ENCODE measurements at places on chromosomes 6 and 20.

- no peak for DNase-seq
Observed at GRCh38 chr6:17267566-17267965, 13.6 kb upstream of the RBM24 start.

- no peak for DNase-seq
Observed at GRCh38 chr20:50366270-50367103, 143.7 kb upstream of the PTPN1 start.

GRCh38 chr6:28648035-28648877, 122.6 kb downstream of the GPX5 start:
- DNase-seq = no peak

DNA sequence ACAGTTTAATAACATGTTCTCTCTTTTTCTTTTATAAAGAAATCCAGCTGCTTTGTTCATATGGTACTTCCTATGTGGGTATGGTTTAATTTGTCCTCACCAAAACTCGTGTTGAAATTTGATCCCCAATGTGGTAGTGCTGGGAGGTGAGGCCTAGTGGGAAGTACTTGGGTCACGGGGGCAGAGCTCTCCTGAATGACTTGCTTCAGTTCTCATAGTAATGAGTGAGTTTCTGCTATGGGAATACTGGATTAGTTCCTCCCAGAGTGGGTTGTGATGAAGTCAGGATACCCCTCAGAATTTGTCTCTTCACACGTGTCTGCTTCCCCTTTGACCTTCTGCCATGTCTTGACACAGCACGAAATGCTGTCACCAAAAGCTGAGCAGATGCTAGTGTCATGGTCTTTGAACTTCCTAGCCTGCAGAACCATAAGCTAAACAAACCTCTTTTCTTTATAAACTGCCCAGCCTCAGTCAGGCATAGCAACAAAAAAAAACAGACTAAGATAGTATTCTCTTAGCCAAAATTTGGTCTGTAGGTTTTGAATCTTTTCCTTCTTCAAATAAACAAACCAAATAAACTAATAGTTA, 87.8 kb upstream of the HS3ST5 start:
- no peak for DNase-seq

- no peak for DNase-seq
Observed at GRCh38 chr6:134307870-134308269, 10.0 kb downstream of the SGK1 start.

- no peak for DNase-seq
Observed at GRCh38 chr6:163243083-163243482, 171.4 kb upstream of the QKI start.

- DNase-seq = no peak
Observed at GRCh38 chr6:163645560-163645959, 231.0 kb downstream of the QKI start.

- DNase-seq = no peak
Observed at GRCh38 chr20:3541887-3542721, 71.3 kb downstream of the ATRN start.

- DNase-seq = no peak
Observed at GRCh38 chr6:10624836-10625235, 69.6 kb downstream of the C6orf52 start.

DNA sequence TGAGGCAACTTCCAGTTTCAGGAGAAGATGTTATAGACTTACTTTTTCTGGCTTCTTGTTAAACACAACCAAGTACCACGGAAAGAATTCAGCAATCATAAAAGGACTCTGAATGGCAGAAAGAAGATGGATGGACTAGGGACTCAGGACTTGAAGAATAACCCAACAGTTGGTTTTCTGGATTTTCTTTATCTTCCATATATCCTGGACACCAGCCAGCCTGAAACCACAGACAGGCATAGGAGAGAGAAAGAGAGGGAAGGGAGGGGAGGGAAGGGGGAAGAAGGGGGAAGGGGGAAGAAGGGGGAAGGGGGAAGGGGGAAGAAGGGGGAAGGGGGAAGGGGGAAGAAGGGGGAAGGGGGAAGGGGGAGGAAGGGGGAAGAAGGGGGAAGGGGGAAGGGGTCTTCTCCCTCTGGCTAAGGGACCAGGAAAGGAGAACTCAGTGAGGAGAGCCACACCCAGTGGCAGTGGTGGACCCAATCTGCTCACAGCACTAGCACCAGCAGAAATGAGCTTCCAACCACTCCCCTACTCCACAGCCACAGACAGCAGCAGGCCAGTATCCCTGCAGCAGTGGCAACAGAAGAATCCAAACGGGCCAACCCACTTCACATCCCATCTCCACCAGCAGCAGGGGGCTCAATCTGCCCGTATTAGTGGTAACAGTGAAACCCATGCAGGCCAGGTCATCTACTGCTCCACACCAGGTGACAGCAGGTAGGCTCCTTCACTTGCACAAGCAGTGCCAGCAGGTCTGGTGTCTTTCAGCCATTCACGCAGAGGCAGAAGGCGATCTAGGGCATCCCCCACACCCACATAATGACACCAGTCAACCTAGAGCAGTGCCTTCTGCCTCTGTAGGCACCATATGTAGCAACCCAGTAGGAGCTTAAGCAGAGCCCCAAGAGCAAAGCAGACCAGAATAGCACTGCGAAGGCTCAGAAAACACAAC, 78.6 kb downstream of the TRMT6 start:
- no peak for DNase-seq

GRCh38 chr20:47784599-47785310, 526 bp downstream of the SULF2 start:
- DNase-seq = no peak

DNA sequence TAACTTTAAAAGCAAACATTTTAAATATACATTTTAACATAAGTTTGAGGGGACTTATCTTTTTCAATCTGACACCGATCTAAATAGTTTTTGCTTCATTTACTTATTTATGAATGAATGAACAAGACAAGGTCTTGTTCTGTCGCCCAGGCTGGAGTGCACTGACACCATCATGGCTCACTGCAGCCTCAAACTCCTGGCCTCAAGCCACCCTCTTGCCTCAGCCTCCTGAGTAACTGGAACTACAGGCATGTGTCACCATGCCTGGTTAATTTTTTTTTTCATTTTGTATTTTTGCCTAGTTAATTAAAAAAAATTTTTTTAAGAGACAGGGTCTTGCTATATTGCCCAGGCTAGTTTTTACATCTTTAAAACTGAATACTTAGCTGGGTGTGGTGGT, 25.4 kb downstream of the FBXO9 start:
- no peak for DNase-seq

- no peak for DNase-seq
Observed at GRCh38 chr6:50097966-50098640, 48.4 kb upstream of the DEFB112 start.

DNA sequence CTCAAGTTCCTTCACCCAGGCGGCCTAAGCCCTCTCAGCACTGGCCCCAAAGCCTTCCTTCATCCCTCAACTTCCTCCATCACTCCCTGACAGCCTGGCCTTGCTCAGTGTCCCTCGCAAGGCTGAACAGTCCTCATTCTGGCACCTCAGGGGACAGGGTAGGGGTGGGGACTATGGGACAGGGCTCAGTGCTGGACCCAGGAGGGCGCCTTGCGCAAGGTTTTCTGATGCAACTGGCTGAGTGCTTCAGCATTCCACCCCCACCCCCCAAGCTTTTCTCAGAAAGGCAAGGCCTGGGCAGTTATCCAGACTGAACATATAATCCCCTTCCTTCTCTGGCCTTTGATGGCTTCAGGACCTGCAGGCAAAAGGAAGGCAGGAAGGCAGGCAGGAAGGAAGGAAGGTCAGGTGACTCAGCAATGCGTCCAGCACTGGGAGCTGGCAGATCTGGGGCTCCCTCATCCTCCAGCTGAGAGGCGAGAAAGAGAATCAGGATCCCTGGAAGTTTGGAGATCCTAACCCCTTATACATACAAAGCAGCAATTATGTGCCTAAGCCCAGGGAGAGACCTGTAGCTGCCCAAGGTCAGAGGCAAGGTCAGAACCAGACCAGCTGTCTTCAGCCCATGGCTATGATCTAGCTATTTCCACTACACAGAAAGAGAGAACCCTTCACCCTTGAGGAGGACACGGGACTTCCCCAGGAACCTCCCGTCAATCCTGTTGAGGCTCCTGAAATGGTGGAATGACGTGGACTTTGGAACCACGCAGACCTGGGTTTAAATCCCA, 8.6 kb upstream of the TRIB3 start:
- DNase-seq = no peak

DNA sequence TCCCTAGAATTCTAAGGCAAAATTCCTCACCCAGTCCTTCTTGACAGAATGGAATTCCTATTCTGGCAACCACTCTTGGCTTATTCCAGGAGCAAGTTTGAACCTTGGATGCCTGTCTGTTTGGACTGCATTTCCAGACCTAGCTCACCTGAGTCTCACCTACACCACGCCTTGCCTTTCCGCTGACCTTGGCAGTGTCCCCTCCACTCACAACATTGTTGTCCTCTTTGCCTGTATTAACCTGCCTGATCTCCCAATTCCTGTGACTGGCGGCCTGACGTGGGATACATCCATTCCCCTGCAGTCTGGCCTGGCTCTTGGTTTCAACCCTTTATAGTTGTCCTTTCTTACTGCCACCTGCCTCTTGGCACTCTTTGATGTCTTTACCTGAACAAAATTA, 281.4 kb upstream of the SOX4 start:
- DNase-seq = no peak

GRCh38 chr6:167098825-167099225, 24.1 kb upstream of the CCR6 start:
- no peak for DNase-seq

- no peak for DNase-seq
Observed at GRCh38 chr6:16969699-16970655, 131.9 kb upstream of the STMND1 start.

- no peak for DNase-seq
Observed at GRCh38 chr6:157281570-157281969, 41.7 kb downstream of the TMEM242 start.

DNA sequence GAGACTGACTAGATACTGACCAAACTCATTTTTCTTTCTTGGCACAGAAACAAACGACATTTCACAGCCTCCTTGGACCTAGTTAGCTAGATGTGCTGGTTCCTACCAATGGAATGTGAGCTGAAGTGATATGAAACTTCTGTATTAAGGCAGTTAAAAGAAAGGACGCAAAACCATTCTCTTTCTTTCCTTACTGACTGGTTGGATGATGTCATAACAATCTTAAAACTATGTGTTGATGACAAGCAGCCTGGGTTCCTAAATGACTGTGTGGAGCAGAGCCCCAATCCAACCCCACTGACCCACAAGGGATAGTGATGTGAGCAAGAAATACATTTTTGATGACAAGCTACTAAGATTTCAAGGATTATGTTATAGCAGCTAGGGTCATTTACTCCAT, 35.6 kb downstream of the CEP162 start:
- no peak for DNase-seq

- DNase-seq = no peak
Observed at GRCh38 chr6:21061892-21062291, 527.6 kb downstream of the CDKAL1 start.

GRCh38 chr20:21640556-21640955, 64.9 kb upstream of the PAX1 start:
- DNase-seq = no peak

DNA sequence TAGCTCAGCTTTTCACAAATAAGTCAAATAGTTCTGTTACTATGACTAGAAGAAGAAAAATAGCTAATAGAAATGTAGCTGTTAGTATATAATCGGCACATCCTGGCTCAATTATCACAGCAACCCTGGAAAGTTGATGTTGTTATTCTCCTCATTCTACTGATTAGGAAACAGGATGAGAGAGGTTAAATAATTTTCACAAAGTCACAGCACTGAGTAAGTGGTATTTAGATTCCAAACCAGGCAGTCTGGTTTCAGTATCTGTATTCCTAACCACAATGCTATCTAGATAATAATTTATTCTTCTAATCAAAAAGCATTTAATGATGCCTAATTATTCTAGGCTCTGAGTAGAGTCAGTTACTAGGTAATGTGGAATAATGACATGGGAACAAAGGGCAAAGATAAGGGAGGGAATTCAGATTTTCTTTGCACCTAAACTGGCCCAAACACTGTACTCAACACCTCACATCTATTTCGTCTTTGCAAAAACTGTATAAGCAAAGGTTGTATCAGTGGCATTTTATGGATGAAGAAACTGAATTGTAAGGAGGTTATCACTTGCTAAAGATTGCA, 51.3 kb downstream of the PDE7B start:
- no peak for DNase-seq

GRCh38 chr6:114267897-114268296, 74.9 kb downstream of the HS3ST5 start:
- no peak for DNase-seq

GRCh38 chr6:110656492-110656891, 158.8 kb downstream of the CDK19 start:
- DNase-seq = no peak

GRCh38 chr6:106026748-106027715, 59.1 kb upstream of the PRDM1 start:
- DNase-seq = no peak

- no peak for DNase-seq
Observed at GRCh38 chr20:44646641-44647274, 4.7 kb downstream of the ADA start.

DNA sequence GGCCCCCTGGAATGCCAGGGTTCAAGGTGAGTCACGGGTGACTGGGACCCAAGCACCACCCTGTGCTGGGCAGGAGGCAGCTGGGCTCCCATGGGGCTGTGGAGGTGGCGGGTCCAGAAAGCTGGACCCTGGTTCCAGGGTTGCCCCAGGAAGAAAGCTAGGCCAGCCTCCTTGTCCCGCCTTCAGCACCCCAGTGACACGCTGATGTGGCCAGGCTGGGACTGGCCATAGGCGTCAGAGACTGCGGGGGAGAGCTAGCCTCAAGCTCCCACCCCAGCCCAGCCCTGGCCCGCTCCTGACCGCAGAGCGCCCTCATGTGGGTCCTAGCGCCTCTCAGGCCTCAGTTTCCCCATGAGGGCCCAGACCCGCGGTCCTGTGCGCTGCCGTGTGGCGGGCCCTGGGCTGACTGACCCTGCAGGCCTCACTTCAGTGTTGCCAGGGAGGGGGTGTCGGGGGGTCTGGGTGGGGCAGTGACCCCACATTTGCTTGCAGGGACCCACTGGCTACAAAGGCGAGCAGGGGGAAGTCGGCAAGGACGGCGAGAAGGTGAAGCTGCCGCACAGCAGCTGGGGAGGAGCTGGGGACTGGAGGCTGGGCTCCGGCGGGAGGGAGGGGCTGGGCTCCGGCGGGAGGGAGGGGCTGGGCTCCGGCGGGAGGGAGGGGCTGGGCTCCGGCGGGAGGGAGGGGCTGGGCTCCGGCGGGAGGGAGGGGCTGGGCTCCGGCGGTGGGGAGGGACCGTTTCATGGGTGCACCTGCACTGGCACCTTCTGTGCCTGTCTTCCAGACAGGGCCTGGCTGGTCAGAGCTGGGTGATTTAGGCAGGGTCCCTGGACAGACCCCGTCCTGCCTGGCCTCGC, 7.9 kb downstream of the COL9A3 start:
- DNase-seq = peak; percentile 26

GRCh38 chr6:168315596-168315995, 4.0 kb downstream of the DACT2 start:
- DNase-seq = no peak

- no peak for DNase-seq
Observed at GRCh38 chr6:113433335-113433991, 423.7 kb upstream of the MARCKS start.

- no peak for DNase-seq
Observed at GRCh38 chr6:143449082-143449713, 1.3 kb downstream of the ADAT2 start.

Measured in stimulated activated CD4-positive, alpha-beta T cell treated with anti-CD3 and anti-CD28 coated beads, Interleukin-15, amount 100 ng/mL, for 1 hour (primary cell).